ENCODE measurements at places on chromosomes 2 and 18.

GRCh38 chr2:15756011-15756550 lies 164.4 kb downstream of the DDX1 start:
- H3K27me3 ChIP-seq, result peaks cover 2% of the 10 kb centered on the region
- no peaks in the 10 kb centered on the region for H3K4me1 ChIP-seq
- H3K4me3 ChIP-seq, result no peak overlapping the region
- no peak for DNase-seq
- H3K36me3 ChIP-seq, result no peaks in the 10 kb centered on the region

GRCh38 chr2:134284119-134284670 lies 30.3 kb downstream of the MGAT5 start:
- no peak overlapping the region for H3K4me3 ChIP-seq
- DNase-seq, result no peak
- H3K36me3 ChIP-seq, result no peaks in the 10 kb centered on the region
- H3K27ac ChIP-seq, result no peak overlapping the region

DNA sequence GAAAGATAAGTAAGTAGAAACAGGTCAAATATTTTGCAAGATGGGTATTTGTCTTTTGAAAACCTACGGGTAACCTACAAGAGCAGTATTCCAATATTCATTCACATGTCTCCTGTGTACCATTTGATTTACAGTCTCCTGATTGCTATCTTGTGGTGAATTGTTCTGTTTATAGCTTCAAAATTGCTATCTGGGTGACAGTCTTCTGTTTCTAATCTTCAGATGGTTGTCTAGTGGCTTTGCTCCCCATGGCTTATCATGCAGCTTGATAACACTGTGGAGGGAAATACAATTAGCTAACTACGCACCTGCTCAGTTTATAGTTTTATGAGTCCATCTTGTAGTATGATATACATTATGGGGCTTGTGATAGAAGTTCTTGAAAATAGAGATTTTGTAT lies 816.8 kb downstream of the CPS1 start:
- no peak for DNase-seq
- H3K27me3 ChIP-seq, result no peaks in the 10 kb centered on the region
- no peak overlapping the region for H3K4me3 ChIP-seq
- H3K4me1 ChIP-seq, result no peaks in the 10 kb centered on the region

- H3K4me1 ChIP-seq, result no peaks in the 10 kb centered on the region
- peaks cover 5% of the 10 kb centered on the region for H3K36me3 ChIP-seq
Observed at GRCh38 chr2:44777537-44777936, 164.0 kb upstream of the SIX3 start.

All from activated CD4-positive, alpha-beta memory T cell treated with anti-CD3 and anti-CD28 coated beads for 36 hours (primary cell).